ENCODE measurements at places on chromosomes 12 and 14.

DNA sequence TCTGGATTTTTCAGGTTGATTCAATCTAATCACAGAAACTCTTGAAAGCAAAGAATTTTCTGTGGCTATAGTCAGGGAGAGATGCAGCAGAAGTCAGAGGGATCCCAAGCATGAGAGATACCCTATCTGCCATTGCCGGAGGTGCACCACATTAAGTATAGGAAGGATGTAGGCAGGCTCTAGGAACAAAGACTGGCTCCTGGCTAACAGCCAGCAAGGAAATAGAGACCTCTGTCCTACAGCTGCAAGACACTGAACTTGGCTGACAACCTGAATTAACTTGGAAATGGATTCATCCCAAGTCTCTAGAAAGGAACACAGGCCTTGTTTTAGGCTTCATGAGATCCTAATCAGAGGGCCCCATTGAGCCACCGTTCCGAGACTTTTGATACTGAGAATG lies 364.9 kb upstream of the FLRT2 start:
- no peak for DNase-seq

DNA sequence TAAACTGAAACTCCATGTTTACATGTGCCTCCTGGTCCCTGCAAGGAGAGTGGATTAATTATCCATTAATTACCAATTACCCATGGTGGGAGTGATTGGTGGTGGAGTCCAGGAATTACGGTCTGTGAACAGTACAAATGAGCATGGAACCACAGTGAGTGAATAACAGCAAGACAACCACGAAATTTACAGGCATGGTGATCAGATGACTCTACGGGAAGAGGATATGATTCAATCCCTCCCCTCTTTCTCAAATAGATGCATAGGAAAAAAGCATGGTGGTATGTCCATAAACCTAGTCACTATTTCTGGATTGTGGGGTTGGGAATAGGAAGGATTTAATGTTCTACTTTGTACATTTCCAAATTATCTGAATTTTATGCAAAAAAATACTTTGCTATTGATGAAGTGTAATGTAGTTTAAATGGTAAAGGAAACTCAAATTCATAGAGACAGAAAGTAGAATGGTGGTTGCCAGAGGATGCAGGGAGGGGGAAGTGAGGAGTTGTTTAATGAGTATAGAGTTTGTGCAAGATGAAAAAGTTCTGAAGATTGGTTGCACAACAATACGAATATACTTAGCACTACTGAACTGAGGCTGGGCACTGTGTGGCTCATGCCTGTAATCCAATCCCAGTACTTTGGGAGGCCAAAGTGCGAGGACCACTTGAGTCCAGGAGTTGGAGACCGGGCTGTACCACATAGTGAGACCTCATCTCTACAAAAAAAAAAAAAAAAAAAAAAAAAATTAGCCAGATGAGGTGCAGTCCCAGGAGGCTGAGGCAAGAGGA lies 41.2 kb upstream of the C12orf75 start:
- DNase-seq, result no peak

- DNase-seq, result no peak
Observed at GRCh38 chr14:78227248-78228077, 57.3 kb downstream of the NRXN3 start.

DNA sequence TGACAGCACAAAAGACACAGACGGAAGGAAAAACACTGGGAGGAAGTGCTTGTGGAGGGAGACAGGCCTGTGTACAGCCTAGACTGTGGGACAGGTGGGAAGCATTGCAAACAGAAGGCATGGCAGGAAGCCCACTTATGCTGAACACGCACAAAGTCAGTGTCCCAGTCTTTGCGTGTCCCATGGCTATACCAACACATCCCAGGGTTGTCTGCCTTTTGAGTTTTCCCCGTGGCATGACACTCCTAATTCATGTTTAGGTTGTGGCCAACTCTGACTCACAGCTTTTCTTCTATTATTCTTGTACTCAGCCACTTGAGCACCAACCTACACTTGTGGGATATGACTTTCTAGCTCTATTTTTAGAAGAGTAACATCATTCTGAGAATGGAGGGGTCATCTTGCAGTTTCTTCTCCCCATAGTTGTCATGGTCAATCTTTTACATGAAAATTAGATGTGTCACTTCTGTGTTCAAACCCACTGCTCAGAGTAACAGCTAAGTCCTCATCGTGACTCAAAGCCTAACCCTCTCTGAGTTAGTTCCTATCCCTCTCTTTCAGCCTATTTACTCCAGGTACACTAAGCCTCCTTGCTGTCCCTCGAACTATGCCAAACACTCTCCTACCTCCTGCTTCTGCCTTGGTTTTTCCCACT lies 27.5 kb upstream of the JPH4 start:
- no peak for DNase-seq

GRCh38 chr12:47282206-47282605 lies 202.4 kb upstream of the AMIGO2 start:
- DNase-seq, result no peak

- no peak for DNase-seq
Observed at GRCh38 chr14:91016800-91017410, 43.5 kb downstream of the RPS6KA5 start.

DNA sequence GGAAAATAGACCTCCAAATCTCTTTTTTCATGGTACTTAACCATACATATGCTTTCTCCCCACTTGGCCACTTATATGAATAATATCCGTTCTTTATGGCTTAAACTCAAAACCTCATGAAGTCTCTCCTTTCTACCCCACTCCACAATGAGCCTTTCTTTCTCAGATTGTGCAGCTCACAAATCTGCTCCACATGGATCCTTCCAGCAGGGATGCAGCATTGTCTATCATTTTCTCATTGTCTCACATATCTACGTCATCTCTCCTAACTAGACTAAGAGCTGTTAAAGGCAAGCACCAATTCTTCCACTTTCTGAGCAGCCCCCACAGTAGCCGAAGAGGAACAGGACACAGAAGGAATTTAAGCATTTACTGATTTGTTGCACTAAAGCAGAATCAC lies 106.4 kb downstream of the HECTD4 start:
- no peak for DNase-seq

DNA sequence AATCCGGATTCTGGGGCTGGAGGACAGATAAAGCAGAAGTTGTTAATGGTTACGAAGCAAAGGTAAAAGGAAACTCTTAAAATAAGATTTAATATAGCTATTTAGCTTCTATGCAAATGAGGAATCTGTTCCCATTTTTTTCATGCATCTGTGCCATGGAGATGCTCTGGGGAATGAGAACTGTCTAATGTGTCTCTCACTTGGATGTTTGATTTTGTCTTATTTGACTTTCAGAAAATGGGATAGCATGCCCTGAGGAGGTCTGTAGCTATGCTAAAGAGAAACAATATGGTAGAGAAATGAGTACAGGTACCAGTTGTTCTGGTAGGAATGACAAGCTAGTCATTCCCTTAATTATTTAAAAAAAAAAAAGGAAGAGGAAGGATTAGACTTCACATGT lies 24.3 kb downstream of the C12orf76 start:
- DNase-seq, result no peak

GRCh38 chr12:47111392-47111778 lies 31.6 kb upstream of the AMIGO2 start:
- no peak for DNase-seq

- DNase-seq, result no peak
Observed at GRCh38 chr12:71565535-71565934, 98.1 kb downstream of the ZFC3H1 start.

- no peak for DNase-seq
Observed at GRCh38 chr12:51419425-51420193, 5.0 kb upstream of the SLC4A8 start.

GRCh38 chr12:77725611-77726010 lies 105.1 kb upstream of the NAV3 start:
- DNase-seq, result no peak

GRCh38 chr12:105706321-105706972 lies 376.0 kb downstream of the C12orf75 start:
- no peak for DNase-seq

- no peak for DNase-seq
Observed at GRCh38 chr12:93979189-93979588, 169.2 kb upstream of the PLXNC1 start.

- DNase-seq, result no peak
Observed at GRCh38 chr12:65536876-65537681, 258.6 kb downstream of the MSRB3 start.

DNA sequence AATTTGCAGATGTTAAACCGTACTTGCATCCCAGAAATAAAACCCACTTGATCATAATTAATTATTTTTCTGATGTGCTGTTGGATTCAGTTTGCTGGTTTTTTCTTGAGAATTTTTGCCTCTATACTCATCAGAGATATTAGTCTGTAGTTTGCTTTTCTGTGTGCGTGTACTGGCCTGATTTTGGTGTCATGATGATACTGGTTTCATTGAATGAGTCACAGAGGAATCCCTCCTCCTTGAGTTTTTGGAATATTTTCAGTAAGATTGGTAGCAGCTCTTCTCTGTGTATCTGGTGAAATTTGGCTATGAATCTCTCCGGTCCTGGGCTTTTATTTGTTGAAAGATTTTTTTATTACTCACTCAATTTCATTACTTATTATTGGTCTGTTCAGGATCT lies 100.4 kb upstream of the PMCH start:
- no peak for DNase-seq

- no peak for DNase-seq
Observed at GRCh38 chr12:53712059-53712643, 15.1 kb downstream of the CALCOCO1 start.

DNA sequence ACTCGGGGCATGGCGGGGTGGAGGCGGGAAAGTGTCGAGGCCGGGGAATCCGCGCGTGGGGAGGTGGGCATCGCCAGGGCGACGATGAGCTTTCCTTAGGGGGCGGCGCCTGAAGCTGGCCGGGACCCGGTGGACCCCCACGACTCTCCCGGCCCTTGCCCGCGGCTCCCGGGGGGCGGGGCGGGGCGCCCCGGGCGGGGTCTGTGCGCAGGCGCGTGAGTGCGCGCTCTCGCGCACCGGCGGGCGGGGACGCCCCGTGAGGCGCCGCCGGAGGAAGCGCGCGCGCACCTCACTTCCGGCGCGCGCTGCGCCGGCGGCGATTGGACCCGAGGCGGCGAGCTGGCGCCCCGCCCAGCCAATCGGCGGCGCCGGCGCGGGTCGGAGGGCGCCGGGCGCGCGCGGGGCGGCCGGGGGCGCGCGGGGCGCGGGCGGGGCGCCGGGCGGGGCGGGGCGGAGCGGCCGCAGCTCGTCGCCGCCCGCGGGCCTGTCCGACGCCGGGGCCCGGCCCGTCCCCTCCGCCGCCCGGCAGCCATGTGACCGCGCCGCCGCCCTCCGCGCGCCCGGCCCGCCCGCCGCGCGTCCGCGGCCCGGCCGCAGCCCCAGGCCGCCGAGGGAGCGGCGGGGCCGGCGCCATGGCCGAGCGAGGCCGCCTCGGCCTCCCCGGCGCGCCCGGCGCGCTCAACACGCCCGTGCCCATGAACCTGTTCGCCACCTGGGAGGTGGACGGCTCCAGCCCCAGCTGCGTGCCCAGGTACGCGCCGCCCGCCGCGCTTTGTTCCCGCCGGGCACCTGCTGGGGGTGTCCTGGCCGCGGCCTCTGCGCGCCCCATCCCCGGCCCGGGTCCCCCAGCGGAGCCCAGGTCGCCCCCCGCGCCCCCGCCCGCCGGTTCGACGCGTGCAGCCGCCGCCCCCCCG lies at the start of gene PACS2:
TSS of gene PACS2 (plus strand) at position 462 of the 914 bp plus-strand sequence. CDS start at position 633, 171 bp downstream.
- DNase-seq, result peak; percentile 49

DNA sequence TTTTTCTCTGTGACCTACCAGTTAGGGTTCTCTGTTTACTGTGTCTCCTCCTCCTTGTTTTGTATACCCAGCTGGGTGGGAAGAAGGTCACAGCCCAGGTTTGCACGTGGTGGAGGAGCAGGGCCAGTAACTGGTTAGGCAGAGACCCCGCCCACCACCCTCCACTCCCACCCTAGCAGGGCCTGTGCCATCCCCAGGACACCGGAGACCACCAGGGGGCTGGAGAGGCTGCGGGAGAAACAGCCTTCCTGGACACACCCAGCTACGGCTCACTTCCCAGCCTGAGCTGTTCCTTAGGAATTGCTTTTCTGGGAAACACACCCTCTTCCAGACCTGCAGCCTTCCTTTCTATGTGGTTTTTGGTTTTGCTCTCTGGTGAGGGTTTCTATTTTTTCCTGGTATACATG lies 21.1 kb downstream of the BDKRB2 start:
- no peak for DNase-seq

GRCh38 chr12:27284751-27285150 lies 40.7 kb downstream of the STK38L start:
- DNase-seq, result no peak

- DNase-seq, result no peak
Observed at GRCh38 chr14:50826681-50827080, 4.3 kb downstream of the NIN start.

Measured in stimulated activated CD8-positive, alpha-beta memory T cell treated with anti-CD3 and anti-CD28 coated beads, Interleukin-4, amount 100 ng/mL, for 1 hour (primary cell).